ENCODE measurements at places on chromosomes 16 and 17.
A peak's percentile ranks its signal among the peaks of the same experiment; 100 is the strongest.

DNA sequence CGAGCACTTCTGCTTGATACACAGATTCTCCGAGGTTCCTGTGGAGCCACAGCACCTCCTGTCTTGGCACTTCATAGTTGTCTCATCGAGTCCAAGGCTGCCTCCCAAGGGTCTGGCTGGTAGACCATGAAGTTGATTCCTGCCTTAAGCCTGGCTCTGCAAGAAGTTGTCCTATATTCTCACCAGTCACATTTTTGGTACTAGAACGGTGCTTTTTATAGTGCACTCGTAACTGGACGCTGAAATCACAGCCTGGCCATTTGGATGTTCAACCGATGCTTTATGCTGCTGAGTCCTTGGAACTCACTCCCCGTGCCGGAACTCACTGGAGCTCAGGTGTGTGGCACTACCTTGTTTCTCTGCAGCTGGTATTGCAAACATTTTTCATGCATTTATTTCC is 35.6 kb downstream of the RMI2 start:
- DNase-seq, result no peak

- DNase-seq, result no peak
Observed at GRCh38 chr16:14101415-14101814, 30.3 kb downstream of the MRTFB start.

- no peak for DNase-seq
Observed at GRCh38 chr17:16976725-16977550, 5.0 kb upstream of the TNFRSF13B start.

GRCh38 chr16:27436065-27436464 is 34.1 kb downstream of the IL21R start:
- DNase-seq, result no peak

DNA sequence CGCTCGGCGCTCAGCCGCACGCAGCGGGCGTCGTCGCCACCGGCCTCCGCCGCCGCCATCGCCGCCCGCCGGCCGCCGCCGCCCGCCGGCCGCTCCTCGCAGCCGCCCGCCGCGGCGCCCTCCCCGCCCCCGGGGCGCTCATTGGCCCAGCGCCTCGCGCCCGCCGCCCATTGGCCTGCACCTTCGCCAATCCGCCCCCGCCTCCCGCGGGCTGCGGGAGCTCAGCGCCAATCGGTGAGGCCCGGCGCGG is at the start of gene PGP:
PGP (minus strand) TSS at position 122 of the 250 bp plus-strand sequence; CDS start at position 59, 63 bp downstream.
- no peak for DNase-seq

DNA sequence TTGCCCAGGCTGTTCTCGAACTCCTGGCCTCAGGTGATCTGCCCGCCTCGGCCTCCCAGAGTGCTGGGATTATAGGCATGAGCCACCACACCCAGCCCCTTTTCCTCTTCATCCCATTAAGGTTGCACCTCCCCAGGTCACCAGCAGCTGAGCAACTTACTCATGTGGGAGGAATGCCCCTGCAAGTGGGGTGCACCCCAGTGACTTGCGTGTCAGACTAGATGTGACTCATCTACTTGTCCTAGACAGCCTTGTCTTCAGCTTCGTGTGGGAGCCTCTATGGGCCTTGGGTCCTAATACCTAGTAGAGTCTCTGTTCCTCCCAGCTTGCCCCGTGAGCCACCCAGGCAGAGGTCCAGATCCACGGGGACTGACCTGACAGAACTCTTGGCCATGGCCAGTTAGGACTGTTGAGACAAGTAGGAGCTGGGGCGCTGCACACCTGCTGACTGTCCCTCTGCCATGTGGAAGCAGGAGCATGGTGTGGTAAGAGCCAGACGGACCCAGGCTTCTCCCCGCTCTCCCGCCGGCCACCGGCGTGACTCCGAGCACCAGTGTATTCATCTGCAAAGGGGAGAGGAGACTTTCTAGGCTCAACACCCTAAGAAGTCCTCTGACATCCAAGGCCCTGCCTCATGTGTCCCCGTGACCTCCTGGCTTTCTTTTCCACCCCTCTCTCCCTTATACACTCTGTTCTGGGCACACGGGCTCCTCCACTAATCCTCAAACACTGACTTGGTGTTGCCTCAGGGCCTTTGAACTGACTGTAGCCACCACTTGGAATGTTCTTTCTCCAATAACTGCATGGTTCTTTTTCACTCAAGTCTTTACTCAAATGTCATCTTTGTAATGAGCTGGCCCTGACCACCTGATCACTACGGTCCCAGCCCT is 11.6 kb upstream of the CBX4 start:
- DNase-seq, result no peak

DNA sequence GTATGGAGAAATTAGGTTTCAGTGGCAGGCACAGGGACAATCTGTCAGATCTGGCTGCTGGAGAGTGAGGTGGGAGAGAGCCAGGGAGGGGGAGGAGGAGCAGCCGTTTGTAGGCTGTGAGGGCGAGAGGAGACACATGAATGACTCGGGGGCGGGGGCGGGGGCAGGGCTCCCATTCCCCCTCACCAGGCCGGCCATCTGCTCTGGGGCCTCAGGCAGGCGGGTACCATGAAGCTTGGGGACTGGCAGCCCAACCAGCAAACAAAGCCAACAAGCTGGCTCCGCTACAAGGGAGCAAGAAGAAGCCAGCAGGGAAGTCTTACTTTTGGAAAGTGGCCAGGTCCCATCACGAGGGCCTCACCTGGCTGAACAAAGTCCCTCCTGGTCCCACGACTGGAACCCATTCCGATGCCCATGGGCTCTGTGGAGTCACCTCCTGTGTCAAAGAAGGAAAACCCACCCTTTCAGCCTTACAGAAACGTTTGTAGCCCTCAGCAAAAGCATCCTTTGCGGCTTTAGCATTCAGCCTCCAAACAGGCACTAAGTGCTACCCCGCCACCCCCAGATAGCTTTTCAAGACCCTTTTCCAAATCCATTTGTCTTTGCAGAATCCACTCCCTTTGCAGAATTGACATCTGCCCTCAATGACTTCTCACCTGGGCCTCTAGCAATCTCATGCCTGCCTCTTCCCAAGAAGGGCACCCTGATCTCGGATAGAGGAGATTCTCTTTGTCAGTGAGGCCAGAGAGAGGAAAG is 9.2 kb upstream of the SSTR2 start:
- DNase-seq, result no peak

DNA sequence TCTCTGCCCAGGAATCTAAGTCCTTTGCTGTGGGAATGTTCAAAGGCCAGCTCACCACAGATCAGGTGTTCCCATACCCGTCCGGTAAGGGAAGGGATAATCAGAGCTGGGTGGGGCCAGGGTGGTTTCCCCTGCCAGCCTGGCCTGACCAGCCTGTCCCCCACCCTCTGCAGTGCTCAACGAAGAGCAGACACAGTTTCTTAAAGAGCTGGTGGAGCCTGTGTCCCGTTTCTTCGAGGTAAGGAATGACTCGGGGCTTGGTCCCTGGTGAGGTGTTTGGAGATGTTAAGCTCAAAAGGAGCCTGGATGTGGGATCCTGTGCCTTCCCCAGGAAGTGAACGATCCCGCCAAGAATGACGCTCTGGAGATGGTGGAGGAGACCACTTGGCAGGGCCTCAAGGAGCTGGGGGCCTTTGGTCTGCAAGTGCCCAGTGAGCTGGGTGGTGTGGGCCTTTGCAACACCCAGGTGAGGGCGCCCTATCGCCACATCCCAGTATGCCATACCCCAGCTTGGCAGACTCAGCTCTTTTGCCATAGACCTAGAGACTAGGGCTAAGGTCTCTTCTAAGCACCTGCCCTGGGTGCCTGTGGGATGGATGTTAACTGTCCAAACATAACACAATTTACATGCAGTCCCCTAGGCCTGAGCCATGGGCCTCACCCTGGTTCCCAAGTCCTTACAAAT is 997 bp downstream of the ACADVL start:
- no peak for DNase-seq

GRCh38 chr17:8873801-8874715 is 6.6 kb upstream of the PIK3R6 start:
- no peak for DNase-seq

GRCh38 chr17:7215652-7216180 is 3.9 kb downstream of the DLG4 start:
- no peak for DNase-seq

- DNase-seq, result peak; percentile 68
Observed at GRCh38 chr16:1338119-1338730, 4.8 kb downstream of the BAIAP3 start.

DNA sequence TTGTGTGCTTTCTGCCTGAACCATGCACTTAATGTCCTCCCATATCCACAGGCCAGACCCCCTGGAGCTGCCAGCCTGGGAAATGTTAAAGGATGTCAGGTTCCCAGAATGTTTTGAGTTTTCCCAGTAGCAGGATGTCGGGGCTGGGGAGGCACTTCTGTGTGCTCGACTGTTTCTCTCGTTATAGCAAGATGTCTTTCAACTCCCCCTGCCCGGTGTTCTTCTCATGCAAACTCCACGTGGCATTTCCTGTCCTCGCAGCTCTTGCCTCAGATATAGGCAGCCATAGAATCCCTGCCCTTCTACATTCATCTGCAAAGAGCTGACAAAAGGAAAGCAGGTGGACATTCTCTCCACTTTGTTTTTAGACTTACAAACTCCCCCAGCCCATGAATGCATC is 457.2 kb upstream of the CDH11 start:
- no peak for DNase-seq

DNA sequence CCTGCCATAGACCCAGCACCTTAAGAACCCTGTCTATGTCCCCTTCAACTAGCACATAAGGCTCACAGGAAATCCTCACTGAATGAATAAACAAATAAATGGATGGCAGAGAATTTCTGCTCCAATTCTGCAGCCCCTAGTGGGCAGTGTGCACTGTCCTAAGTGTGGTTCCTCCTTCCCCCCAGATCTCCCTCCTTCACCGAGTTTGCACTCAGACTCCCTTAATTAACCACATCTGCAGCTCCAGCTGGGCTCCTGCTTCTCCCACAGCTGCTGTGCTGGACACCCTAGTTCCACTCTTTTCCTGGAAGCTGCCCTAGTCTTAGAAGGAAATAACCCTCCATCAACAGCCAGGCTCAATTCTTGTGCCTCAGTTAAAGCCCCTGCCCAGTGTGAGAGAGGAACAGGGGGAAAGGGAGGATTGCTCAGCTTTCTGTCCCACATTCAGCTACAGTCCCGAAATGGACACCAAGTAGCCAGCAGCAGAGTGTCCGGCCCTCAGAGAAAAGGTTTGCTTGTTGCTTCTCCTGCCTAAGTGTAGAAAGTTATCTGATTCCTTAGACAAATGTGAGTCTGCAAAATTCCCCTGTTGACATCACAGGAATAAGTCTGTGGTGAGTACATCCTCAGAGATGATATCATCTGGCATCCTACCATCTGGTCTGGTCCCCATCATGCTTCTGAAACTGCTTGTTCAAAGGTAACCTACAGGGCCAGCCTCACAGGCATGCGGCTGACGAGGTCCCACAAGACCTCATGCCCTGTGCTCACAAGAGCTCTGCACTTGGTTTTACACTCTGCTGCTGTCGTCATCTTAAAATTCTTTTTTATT is 12.3 kb downstream of the LRRC3C start:
- DNase-seq, result no peak

All from HuH-7.5 (cell line).